ENCODE measurements at places on chromosomes 7 and 10.

DNA sequence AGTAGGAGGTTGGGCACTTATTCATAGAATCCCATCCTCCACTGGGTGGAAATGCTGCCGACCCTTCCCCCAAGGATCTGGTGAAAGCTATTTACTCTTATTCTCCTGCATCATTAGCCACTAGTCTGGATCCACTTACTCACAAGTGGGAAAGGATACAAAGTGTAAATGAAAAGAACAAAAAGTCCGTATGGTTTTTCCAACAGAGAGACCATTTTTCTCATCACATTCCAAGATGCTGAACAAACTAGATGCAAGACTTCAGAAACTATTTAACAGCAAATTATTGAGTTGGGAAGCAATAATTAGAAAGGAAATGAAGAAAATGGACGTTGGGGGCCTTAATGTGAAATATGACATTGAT, 242.4 kb upstream of the GLI3 start:
- DNase-seq = no peak

DNA sequence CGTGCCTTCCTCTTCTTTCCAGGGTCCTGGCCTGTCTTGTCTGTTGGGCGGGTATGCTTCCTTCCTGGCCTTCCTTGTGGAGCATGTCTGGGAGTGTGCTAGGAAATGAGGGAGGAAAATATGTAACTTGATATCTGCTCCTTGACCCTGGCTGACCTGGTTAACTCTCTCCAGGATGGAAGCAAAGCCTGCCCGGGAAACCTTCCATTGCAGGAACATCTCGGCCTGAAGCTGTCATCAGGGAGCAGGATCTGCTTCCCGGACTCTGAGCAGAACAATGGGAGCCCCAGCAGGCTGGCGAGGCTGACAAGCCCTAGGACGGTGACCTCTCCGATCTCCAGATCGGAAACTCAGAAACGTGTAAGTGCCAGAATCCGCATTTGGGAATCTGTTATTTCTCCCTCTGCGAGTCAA, 340.3 kb downstream of the FRMD4A start:
- DNase-seq = no peak

DNA sequence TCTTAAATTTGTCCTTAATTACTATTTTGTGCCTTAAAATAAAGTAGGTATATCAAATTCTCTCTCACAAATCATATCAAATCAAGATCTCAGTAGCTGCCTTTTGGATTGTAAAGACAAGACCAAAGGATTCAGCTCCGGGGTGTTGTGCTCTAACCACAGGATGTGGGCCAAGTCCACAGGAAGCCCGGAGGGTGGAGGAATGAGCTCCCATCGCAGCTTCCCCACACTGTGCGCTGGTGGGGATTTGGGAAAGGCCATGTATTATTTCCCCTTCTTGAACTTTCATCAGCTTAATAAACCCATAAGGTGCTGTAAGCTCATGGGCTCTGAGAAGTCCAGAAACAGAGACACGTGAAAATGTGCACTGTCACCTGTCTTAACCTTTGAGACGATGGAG, 241.6 kb upstream of the TCERG1L start:
- no peak for DNase-seq

GRCh38 chr10:98097616-98098015, 36.8 kb upstream of the R3HCC1L start:
- no peak for DNase-seq

DNA sequence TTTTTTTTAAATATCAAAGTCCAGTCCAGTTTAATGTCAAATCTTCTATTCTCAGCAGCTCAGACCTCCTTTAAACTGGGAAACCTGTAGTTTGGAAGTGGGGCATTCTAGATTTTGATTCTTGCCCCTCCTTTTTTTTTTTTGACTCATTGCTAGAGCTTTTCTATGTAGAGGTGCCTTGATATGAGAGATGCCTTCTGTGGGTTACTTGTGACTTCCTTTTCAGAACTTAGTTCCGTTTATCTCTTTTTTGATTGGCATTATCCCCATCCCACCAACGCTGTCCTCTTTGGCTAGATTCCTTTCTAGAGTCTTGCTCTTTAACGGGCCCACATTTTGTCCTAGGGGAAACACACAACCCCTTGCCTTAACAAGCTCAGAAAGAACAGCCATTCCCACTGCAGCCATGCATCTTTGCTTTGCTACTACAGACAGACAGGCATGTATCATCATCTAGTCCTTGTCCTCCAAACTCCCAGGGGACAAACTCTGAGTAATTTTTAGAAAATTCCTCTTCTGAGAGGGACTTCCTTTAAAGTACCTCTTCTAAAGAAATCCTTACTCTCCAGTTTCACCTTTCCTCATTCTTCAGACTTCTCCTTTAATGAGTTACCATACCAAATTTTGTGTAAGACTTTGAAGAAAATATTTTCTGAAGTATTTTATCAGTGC, 153.6 kb downstream of the PHF14 start:
- no peak for DNase-seq

- DNase-seq = no peak
Observed at GRCh38 chr10:49713266-49713665, 33.8 kb downstream of the C10orf53 start.

- DNase-seq = no peak
Observed at GRCh38 chr7:104814671-104815400, 199.2 kb upstream of the KMT2E start.

DNA sequence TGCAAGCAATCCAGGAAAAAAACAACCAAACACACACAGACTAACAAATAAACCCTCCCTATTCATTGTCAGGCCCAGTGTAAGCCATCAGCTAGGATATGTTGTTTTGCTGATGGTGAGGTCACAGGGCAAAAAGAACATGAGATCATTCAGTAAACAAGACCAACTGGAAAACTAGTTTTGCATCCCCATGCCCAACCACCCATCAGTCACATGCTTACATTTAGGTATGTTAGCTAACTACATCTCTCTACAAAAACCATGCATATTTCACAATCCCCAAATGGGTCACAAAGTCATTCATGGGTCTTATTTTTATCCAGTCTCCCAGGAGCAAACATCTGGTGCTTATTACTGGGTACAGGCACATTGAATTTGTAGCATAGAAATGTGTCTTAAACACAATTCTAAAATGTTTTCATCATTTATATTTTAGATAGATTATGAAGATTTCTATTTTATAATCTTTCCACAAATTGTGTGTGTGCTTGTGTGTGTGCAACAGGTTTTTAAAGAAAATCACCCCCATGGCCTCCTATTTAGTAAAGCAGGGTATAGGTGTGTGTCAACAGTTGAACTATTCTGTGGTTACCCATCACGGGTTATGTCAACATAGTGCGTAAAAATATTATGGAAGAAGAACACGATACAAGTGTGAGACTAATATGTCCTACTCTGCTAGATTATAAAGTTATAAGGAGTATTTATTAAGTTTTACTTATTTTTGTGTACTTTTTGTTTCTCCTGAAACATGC, 103.8 kb upstream of the AKR1E2 start:
- DNase-seq = no peak

- DNase-seq = no peak
Observed at GRCh38 chr7:76233538-76234281, 32.0 kb downstream of the SRRM3 start.

DNA sequence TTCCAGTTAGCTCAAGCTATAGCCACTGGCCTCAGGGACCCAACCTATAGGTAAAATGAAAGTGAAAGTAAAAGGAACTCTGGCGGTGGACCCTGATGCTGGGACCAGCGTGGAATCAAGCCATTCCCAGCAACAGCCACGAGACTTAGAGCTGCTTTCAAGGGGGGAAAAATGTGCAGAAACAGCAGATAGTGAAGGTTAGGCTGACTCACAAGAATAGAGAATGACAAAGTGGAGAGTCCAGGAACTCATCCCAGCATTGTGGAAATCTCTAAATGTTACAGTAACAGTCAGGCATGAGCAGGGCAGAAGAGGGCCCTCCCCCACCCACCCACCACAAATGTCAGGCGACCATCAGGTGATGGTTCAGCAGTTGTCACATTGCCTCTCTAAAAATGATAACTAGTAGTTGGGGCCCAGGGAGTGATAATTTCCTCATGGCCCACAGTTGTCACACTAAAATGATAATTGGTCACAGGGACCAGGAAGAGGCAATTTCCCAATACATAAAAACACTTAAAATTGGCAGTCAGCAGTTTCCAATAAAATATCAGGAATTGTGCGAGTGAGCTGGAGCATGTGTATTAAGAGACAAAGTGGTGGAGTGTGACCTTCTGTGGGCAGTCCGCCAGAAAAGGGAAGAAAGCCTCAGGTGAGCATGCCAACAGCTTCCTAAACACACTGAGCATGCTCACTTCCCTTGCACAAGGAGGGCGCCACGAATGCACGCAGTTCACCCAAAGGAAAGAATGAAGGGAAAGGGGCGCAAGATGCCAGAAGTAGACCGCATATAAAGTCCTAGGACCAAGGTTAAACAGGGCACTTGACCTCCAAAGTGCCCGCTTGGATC, 129.8 kb upstream of the PPP1R3A start:
- DNase-seq = no peak

DNA sequence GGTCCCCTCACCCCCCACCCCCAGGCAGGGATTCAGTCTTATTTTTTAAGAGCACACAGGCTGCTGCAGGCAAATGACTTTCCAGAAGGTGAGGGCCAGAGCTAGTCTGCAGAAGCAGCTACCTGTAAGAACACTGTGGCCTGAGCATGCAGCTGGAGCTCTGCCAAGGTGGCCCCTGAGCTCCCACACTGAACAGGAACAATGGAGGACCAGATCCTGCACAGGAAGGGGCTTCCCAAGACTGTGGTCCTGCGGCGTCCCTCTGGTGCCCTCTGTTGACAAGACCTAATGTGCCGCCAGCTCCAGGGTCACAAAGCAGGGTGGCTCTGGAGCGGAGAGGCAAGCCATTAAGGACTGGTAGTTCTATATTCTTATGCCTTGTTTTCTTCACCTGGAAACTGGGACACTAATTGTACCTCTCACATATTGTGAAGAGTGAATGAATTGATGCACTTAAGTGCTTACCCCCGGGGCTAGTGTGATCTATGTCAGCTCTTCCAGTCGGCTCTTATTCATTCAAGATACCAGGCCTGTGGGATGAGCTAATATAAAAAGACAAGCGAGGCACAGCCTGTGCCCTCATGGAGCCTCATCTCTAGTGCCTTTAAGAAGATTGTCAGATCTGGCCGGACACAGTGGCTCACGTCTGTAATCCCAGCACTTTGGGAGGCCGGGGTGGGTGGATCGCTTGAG, 8.0 kb upstream of the BEND7 start:
- DNase-seq = peak; percentile 44

- peak; percentile 39 for DNase-seq
Observed at GRCh38 chr10:27743877-27744801, 1.5 kb downstream of the MKX start.

DNA sequence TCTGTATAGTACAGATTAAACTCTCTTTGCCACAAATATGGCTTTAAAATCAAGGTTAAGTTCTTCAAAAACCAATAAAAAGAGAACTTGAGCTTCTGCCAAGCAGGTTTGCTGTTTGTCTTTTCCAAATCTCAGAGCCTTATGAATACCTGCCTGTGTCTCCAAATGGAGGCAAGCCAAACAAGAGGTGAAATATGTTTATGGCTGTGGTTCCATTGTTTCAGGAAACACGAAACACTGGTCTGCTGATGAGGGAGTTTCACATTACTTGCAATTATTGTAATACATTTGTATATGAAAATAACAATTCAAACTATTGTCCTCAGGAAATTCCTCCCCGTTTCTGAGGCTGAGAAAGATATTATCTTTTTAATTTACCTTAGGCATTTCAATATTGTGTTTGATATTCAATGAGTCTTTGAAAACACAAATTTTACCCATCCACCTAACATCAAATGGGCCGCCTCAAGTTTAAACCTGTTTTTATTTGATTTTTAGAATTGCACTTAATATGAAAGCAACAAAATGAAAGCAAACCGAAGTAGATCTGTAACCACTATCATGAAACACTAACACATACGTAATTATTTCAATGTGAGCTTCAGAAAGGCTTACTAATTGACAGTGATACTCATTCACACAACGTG, 359.3 kb downstream of the HGF start:
- DNase-seq = no peak

- no peak for DNase-seq
Observed at GRCh38 chr7:101386558-101387231, 24.0 kb downstream of the COL26A1 start.

GRCh38 chr10:123045961-123046731, 37.3 kb downstream of the ACADSB start:
- no peak for DNase-seq

DNA sequence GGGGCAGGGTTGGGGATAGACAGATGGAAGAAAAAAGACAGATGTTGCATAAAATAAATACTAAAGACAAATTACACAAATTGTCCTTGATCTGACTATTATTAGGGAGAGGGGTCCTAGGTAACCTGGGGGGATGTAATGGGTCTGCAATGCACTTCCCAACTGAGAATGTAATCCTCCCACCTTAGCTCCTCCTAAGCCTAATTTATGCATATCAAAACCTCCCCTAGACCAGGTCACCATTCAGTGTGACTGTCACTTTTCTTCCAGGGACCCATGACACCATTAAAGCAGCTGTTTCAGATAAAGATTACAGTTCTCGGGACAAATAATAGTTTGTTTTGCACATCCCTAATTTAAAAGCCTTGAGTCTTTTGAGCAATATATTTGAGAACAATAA, 133.9 kb upstream of the FEZF1 start:
- DNase-seq = no peak

GRCh38 chr10:130463104-130463875, 327.1 kb downstream of the GLRX3 start:
- DNase-seq = no peak

- no peak for DNase-seq
Observed at GRCh38 chr10:79184145-79184625, 115.4 kb downstream of the ZMIZ1 start.

- no peak for DNase-seq
Observed at GRCh38 chr7:82057476-82057875, 287.6 kb upstream of the HGF start.

DNA sequence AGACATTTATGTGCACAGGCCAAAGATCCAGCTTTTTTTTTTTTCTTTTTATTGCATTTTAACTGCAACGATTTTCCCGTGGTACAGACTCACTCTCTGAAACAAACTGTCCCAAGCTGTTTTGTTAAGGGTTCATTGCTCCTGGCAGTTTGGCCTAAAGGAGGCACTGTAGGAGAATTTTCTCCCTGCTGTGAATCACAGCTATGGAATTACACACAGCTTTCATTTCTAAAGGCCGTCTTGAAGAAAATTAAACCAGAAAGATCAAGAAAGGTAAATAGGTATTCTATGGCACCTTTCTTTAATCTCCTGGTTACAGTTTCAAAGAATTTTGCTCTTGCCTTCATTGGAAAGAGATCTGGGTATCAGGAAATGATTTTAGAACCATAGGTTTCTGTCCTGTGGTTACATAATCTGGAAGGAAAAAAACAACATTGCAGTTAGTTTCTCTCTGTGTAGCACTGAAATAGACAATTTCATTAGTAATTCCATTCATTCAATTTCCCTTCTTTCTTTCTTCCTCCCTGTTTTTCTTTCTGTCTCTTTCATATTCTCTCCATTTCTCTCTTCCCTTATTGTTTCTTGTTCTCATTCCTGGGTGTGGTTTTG, 51.2 kb downstream of the PDK4 start:
- no peak for DNase-seq

- no peak for DNase-seq
Observed at GRCh38 chr7:26090927-26091519, 61.0 kb upstream of the NFE2L3 start.
